Activated T-cell treated with anti-CD3 and anti-CD28 coated beads, Interleukin-2, amount 50 U/mL, for 72 hours (primary cell): ENCODE measurements at places on chromosomes 2 and 18. TPM values are rescaled to one million over a fixed set of nuclear protein-coding genes. Genes with fewer than 3 reads are reported as not detected.

PRKAG3 gene
- not detected for total RNA-seq

MDH1B gene
- total RNA-seq = 0.56 TPM

TBR1 gene
- total RNA-seq = 0.05 TPM

DTNA gene
- 0.56 TPM for total RNA-seq

LRRC30 gene
- not detected for total RNA-seq
